ENCODE measurements at places on chromosomes 11 and 22. TPM values are rescaled to one million over a fixed set of nuclear protein-coding genes. Genes with fewer than 3 reads are reported as not detected.

GRCh38 chr11:116557282-116557681, 215.5 kb downstream of the BUD13 start:
- peaks cover 6% of the 10 kb centered on the region for H3K27me3 ChIP-seq
- no peak for DNase-seq
- H3K4me3 ChIP-seq, result no peak overlapping the region
- H3K27ac ChIP-seq, result no peak overlapping the region

DNA sequence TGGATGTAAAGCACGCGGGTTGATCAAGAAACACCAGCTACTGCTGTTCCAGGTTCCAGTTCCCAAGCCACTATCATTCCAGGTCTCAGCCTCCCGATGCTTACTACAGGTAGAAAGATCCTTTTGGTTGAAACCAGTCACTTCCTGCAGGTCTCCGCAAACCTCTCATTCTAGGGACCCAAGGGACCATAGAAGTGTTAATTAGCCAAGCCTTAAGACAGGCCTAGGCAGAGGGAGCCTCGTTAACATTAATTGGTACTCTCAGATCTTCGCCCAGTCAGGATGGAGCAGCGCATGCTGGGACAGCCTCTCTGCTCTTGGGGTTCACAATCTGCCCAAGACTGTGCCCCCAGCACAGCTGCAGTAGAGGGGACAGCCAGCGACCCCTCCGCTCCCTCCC, 11.2 kb upstream of the OAF start:
- peak overlapping the region; percentile 97 for H3K27ac ChIP-seq
- H3K4me1 ChIP-seq, result peaks cover 75% of the 10 kb centered on the region
- no peaks in the 10 kb centered on the region for H3K36me3 ChIP-seq
- DNase-seq, result no peak
- H3K27me3 ChIP-seq, result no peaks in the 10 kb centered on the region
- no peak overlapping the region for H3K4me3 ChIP-seq

GRCh38 chr11:110433393-110434333, 3.9 kb downstream of the FDX1 start:
- no peak for DNase-seq
- H3K4me1 ChIP-seq, result peaks cover 23% of the 10 kb centered on the region
- peaks cover 16% of the 10 kb centered on the region for H3K36me3 ChIP-seq
- H3K27me3 ChIP-seq, result no peaks in the 10 kb centered on the region
- no peak overlapping the region for H3K4me3 ChIP-seq
- H3K27ac ChIP-seq, result no peak overlapping the region

DNA sequence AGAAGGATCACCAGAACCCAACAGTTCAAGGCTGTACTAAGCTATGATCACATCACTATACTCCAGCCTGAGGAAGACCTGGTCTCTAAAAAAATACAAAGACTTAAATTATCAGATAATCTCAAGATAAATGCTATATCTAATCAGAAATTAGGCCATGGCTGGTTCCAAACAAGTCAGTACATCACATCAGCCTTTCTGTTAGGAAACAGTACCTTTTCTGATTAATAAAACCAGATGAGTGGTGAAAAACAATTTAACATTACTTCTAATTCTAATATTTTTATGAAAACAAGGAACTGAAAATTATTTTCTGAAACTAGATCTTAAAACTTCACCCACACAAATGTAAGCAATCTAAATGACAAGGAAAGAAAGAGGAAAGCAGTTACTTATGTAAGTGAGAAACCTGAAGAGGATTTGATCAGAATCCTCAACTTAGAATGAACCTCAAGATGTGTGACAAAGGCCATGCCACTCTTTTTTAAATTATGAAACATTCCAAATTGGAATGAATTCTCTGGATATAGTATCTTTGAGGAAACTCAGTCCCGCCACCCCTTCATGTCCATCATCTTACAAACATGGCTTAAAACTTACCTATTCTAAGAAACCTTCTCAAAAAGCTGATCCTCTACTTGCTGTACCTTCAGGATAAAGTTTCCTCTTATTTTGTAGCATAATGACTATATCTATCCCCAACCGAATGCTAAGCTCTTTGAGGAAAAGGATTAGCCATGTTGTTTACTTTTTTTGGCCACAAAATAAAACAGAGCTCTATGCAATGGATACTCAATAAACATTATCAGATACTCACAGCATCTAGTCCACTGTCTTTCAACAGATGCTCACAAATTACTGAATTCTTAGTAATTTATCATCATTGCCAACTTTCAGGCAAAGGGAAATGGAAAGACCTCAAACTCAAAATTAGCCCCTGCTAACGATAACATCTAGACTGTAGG, 132.0 kb downstream of the MRTFA start:
- DNase-seq, result no peak
- peaks cover 1% of the 10 kb centered on the region for H3K4me1 ChIP-seq
- no peak overlapping the region for H3K27ac ChIP-seq
- no peak overlapping the region for H3K4me3 ChIP-seq

DNA sequence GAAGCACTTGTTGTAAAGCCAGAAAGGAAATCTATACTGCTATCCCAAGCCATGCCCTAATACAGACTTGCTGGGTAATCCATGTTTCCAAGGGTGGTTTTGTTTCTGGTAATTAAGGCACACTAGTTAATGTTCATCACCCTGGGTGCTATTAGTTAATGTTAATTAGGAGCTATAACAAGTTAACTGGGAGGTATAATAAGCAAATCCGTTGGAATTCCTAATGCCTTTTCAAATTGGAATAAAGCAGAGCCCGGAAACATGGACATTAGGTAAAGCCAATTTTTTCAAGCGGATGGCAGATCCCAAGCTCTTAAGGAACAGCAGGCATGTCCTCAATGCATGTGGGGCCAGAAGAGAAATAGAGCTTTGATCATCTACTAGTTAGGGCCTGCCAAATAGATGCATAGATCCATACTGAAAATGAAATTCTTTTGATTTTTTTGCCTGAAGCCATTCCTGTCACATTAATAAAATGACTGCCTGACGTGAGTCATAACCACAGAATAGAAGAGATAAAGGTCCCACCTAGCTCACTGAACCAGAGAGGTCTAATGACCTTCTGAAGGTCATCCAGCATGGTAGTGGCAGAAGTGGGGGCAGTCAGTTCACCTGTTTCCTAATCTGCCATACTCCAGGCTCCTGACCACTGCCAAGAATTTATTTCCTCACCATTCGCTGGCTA, 28.5 kb upstream of the CCDC34 start:
- H3K36me3 ChIP-seq, result no peaks in the 10 kb centered on the region
- peak overlapping the region; percentile 62 for H3K27ac ChIP-seq
- no peak overlapping the region for H3K4me3 ChIP-seq
- no peaks in the 10 kb centered on the region for H3K27me3 ChIP-seq

DNA sequence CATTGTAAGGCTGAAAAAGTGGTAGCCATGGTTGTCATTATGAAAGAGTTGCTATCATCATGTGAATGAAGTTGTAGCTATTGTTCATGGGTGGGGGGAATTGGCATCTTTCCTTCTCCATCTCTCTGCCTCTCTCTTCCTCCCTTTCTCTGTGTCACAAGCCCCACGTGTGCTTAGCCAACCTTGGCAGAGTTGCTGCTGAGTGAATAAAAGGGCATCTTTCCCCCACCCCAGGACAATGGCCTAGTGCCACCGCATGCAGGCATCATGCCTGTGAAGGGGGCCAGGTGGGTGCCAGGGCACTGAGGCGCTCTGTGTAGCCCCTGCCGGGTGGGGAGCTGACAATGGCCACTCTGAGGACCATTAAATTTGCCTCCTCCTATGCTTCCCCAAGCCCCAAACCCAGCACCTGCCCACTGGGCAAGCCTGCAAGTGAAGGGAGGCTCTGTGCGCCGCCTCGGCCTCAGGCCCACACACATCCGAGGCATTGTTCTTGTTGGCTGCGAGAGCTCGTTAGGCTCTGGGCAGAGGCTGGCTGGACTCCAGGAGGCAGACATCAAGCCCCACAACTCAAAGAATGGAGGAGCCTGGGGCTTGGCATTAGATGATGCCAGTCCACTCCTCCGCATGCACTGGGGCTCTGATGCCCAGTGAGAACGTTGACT, 103.9 kb downstream of the SEZ6L start:
- H3K4me1 ChIP-seq, result no peaks in the 10 kb centered on the region
- H3K27me3 ChIP-seq, result no peaks in the 10 kb centered on the region
- H3K4me3 ChIP-seq, result no peak overlapping the region
- no peak overlapping the region for H3K27ac ChIP-seq
- H3K36me3 ChIP-seq, result no peaks in the 10 kb centered on the region

DNA sequence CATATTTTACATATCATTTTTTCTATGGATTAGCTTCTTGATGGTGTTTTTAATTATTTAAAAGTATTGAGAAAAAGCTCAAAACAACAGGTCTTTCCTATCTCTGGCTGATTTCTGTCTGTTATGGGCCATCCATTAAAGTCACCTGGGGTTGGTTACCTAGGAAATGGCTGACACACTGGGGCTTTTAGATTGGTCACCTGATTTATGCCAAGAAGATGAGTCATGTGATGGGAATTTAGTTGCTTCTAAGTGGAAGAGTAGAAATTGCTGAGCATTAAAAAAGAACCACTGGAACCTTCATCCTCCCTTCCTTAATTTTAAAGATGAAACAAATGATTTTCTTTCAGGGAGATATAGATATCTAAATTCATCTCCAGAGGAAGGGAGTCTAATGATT, 48.8 kb upstream of the LARGE1 start:
- no peaks in the 10 kb centered on the region for H3K36me3 ChIP-seq
- H3K4me1 ChIP-seq, result no peaks in the 10 kb centered on the region
- no peak overlapping the region for H3K4me3 ChIP-seq
- H3K27ac ChIP-seq, result no peak overlapping the region

- DNase-seq, result no peak
- H3K4me1 ChIP-seq, result peaks cover 58% of the 10 kb centered on the region
- no peak overlapping the region for H3K4me3 ChIP-seq
- H3K27ac ChIP-seq, result no peak overlapping the region
- H3K36me3 ChIP-seq, result no peaks in the 10 kb centered on the region
- H3K27me3 ChIP-seq, result no peaks in the 10 kb centered on the region
Observed at GRCh38 chr11:48106166-48106565, 110.4 kb upstream of the OR4B1 start.

GRCh38 chr22:47391169-47392053, 629.0 kb downstream of the TBC1D22A start:
- no peaks in the 10 kb centered on the region for H3K27me3 ChIP-seq
- no peaks in the 10 kb centered on the region for H3K4me1 ChIP-seq
- no peak overlapping the region for H3K4me3 ChIP-seq
- no peak overlapping the region for H3K27ac ChIP-seq
- H3K36me3 ChIP-seq, result no peaks in the 10 kb centered on the region

DNA sequence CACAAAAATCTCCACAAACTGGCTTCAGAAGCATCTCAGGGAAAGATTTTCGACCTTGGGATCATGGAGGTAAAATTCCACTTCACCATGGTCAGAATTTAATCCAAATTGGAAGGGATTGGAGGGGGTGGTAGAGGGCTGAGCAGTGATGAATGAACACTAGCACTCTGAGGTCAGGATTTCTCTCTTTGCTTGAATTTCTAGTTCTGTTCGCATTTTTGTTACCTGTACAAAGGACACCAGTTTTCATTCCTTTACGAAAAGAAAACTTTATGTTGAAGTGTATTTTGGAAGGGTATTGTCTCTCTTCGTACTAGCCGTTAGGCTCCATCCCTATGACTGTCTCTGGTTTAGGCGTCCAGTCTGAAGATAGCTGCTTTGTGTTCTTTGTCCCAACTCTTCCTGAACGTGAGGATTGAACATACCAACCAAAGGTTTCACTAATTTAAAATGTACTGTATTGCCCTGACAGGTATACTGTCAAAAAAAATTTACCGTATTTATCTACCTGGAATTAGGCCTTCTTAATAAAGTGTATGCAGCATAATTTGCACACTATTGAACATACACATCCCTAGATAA, 772 bp downstream of the GRAP2 start:
- no peak for DNase-seq
- no peak overlapping the region for H3K4me3 ChIP-seq
- H3K27me3 ChIP-seq, result no peaks in the 10 kb centered on the region
- H3K36me3 ChIP-seq, result no peaks in the 10 kb centered on the region
- no peaks in the 10 kb centered on the region for H3K4me1 ChIP-seq

DNA sequence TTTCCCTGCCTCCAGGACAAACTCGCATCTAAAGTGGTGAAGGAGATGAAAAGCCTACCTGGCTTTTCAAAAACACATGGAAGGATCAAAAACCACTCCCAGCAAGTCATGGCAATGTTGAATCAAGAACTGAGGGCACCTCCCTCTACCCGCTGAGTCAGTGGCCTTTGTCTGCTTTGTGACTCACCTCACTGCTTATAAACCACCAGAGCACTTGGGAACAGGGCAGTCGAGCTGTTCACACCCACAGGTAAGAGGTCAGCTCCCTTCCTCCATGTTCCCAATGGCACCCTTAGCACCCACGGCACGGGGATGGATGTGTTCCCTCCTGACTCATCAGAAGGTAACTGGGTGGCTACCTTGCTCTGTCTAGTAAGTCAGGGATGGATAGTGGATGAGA, 21.7 kb downstream of the TENM4 start:
- no peaks in the 10 kb centered on the region for H3K36me3 ChIP-seq
- no peak overlapping the region for H3K27ac ChIP-seq
- DNase-seq, result no peak
- H3K4me1 ChIP-seq, result no peaks in the 10 kb centered on the region
- H3K27me3 ChIP-seq, result peaks cover 10% of the 10 kb centered on the region
- H3K4me3 ChIP-seq, result no peak overlapping the region

DNA sequence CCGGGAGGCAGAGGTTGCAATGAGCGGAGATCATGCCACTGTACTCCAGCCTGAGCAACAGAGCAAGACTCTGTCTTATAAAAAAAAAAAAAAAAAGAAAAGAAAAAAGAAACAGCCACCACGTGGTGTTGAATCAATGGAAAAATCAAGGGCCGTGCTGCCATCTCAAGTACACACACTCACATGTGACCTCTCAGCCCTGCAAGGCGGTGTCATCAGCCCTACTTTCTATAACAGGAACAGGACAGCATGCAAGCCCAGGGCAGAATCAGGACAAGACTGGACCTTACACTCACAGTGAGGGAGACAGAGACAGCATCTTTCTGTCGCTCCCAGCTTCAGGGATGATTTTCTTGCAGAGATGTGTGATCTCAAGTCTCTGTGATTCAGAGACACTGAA, 179.6 kb downstream of the MPPED1 start:
- H3K27ac ChIP-seq, result no peak overlapping the region
- H3K4me1 ChIP-seq, result no peaks in the 10 kb centered on the region

DNA sequence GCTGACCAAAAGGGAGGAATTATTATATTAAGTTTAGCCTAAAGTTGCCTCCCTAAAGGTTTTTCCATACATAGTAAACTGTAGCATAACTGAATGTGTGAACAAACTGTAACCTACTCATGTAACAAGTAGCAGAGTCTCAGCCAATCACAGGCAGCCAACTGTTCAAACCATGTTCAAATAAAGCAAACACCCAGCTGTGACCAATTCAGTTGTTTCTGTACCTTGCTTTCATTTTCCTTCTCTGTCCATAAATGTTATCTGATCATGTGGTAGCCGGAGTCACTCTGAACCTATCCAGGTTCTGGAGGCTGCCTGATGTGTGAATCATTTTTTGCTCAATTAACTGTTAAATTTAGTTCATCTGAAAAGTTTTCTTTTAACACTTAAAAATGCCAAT, 373.5 kb downstream of the GUCY1A2 start:
- H3K27me3 ChIP-seq, result no peaks in the 10 kb centered on the region
- no peak overlapping the region for H3K4me3 ChIP-seq
- no peak overlapping the region for H3K27ac ChIP-seq
- no peak for DNase-seq
- no peaks in the 10 kb centered on the region for H3K4me1 ChIP-seq
- no peaks in the 10 kb centered on the region for H3K36me3 ChIP-seq

Gene UBQLN3
- not detected for polyA plus RNA-seq

Gene ACTN3
- 0.22 TPM for polyA plus RNA-seq

Gene OR2D2
- not detected for polyA plus RNA-seq

Gene P2RY2
- polyA plus RNA-seq, result 4.8 TPM

Gene CD3D
- polyA plus RNA-seq, result 7.4 TPM

Gene GNB1L
- polyA plus RNA-seq, result 4.4 TPM

Gene SULT4A1
- 5.0 TPM for polyA plus RNA-seq

Gene MAPK8IP1
- polyA plus RNA-seq, result 9.0 TPM

Gene MS4A4E
- 0.85 TPM for polyA plus RNA-seq

Gene SPINDOC
- polyA plus RNA-seq, result 21.9 TPM

Gene LGR4
- 53.2 TPM for polyA plus RNA-seq
